T-cell (primary cell): ENCODE measurements at places on chromosomes 3 and 15.

GRCh38 chr3:19146685-19147650, 1.3 kb upstream of the KCNH8 start:
- peak; percentile 67 for DNase-seq
- H3K36me3 ChIP-seq = no peaks in the 10 kb centered on the region
- H3K27ac ChIP-seq = no peak overlapping the region
- H3K4me3 ChIP-seq = peak overlapping the region; percentile 62
- H3K27me3 ChIP-seq = peaks cover 22% of the 10 kb centered on the region

DNA sequence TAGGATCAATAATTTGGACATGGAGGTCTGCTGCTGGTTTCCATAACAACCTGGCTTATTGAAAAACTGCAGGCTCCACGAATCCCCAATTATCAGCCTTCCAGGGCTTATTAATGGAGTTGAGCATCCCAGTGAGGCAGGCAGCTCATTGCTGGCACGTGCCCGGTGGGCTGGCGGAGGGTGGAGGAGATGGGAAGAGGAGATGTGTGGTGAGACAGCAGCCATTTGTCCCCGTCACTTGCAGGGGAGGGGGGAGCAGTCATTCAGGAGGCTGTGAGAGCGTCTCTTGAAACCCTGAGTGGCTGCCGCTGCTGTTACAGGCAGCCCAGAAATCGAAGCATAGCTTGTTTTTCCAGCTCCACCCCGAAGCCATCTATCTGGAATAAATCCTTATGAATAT, 70.6 kb downstream of the GAP43 start:
- no peaks in the 10 kb centered on the region for H3K27me3 ChIP-seq
- H3K36me3 ChIP-seq = no peaks in the 10 kb centered on the region
- no peak overlapping the region for H3K4me3 ChIP-seq
- H3K27ac ChIP-seq = no peak overlapping the region
- no peak for DNase-seq
- H3K4me1 ChIP-seq = no peaks in the 10 kb centered on the region

GRCh38 chr15:52150871-52151270, 38.3 kb upstream of the BCL2L10 start:
- no peaks in the 10 kb centered on the region for H3K4me1 ChIP-seq
- H3K36me3 ChIP-seq = peaks cover 3% of the 10 kb centered on the region
- H3K4me3 ChIP-seq = no peak overlapping the region
- H3K27me3 ChIP-seq = no peaks in the 10 kb centered on the region

GRCh38 chr3:23991306-23991682, 46.2 kb downstream of the NR1D2 start:
- no peak overlapping the region for H3K27ac ChIP-seq
- no peaks in the 10 kb centered on the region for H3K4me1 ChIP-seq
- DNase-seq = no peak
- H3K4me3 ChIP-seq = no peak overlapping the region

- no peaks in the 10 kb centered on the region for H3K36me3 ChIP-seq
- no peaks in the 10 kb centered on the region for H3K4me1 ChIP-seq
- H3K27me3 ChIP-seq = no peaks in the 10 kb centered on the region
- H3K4me3 ChIP-seq = no peak overlapping the region
- H3K27ac ChIP-seq = no peak overlapping the region
Observed at GRCh38 chr3:169337500-169338078, 325.9 kb downstream of the MECOM start.

DNA sequence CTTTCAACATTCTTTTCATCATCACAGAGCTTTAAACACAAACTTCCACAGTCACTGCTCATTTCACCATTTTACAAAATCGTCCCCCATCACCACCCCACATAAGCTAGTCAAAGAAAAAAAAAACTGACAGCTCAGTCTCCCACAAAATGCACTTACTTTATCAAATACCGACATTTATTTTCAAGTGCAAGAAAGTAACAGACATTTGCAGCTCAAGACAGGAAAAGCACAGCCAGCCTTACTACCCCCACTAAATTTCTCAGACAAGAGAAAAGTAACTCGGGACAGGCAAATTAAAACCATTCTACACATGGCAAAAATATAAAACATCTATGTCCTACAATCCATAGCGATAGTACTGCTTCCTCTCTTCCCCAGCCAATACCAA, 402.4 kb downstream of the SHQ1 start:
- DNase-seq = no peak
- H3K4me3 ChIP-seq = peak overlapping the region; percentile 81
- no peaks in the 10 kb centered on the region for H3K36me3 ChIP-seq
- H3K27me3 ChIP-seq = no peaks in the 10 kb centered on the region
- no peak overlapping the region for H3K27ac ChIP-seq

GRCh38 chr3:55364421-55364820, 122.7 kb downstream of the WNT5A start:
- no peaks in the 10 kb centered on the region for H3K27me3 ChIP-seq
- no peaks in the 10 kb centered on the region for H3K36me3 ChIP-seq
- no peaks in the 10 kb centered on the region for H3K4me1 ChIP-seq
- DNase-seq = no peak
- no peak overlapping the region for H3K27ac ChIP-seq
